GM12878 (cell line): ENCODE measurements at places on chromosomes 1 and 21. TPM values are rescaled to one million over a fixed set of nuclear protein-coding genes. Genes with fewer than 3 reads are reported as not detected.

MAGI3 gene
- 0.06 and 0.19 TPM in 2 replicates for polyA plus RNA-seq

HMGCS2 gene
- polyA plus RNA-seq: not detected in 2 replicates

AGMAT gene
- 2.9 and 3.6 TPM in 2 replicates for polyA plus RNA-seq

SPRR5 gene
- not detected in 2 replicates for polyA plus RNA-seq

KCNJ9 gene
- not detected in 2 replicates for polyA plus RNA-seq

NFASC gene
- 0.04 TPM in 1 of 2 replicates, not detected in the other for polyA plus RNA-seq

LRRC3 gene
- polyA plus RNA-seq: 0.09 and 0.22 TPM in 2 replicates

LENEP gene
- not detected in 2 replicates for polyA plus RNA-seq

IL12RB2 gene
- 0.48 and 0.52 TPM in 2 replicates for polyA plus RNA-seq

CD5L gene
- polyA plus RNA-seq: 0.16 and 0.21 TPM in 2 replicates

KRTAP11-1 gene
- not detected in 2 replicates for polyA plus RNA-seq

IFI44L gene
- polyA plus RNA-seq: 54.9 and 58.0 TPM in 2 replicates

TBX15 gene
- polyA plus RNA-seq: 0.61 and 0.78 TPM in 2 replicates

FCRL2 gene
- polyA plus RNA-seq: 0.07 TPM in 1 of 2 replicates, not detected in the other

FMOD gene
- polyA plus RNA-seq: not detected in 2 replicates

SH3D21 gene
- polyA plus RNA-seq: 0.19 and 0.42 TPM in 2 replicates

PRMT6 gene
- 37.9 and 39.6 TPM in 2 replicates for polyA plus RNA-seq

NBPF20 gene
- 0.35 and 0.38 TPM in 2 replicates for polyA plus RNA-seq

FAM177B gene
- polyA plus RNA-seq: not detected in 2 replicates

TSPAN1 gene
- 0.27 TPM in 1 of 2 replicates, not detected in the other for polyA plus RNA-seq

C4BPB gene
- 0.31 and 0.48 TPM in 2 replicates for polyA plus RNA-seq

ADAM30 gene
- not detected in 2 replicates for polyA plus RNA-seq

HYI gene
- 2.1 and 2.5 TPM in 2 replicates for polyA plus RNA-seq

SPTA1 gene
- not detected in 2 replicates for polyA plus RNA-seq

FAM151A gene
- not detected in 2 replicates for polyA plus RNA-seq

NOTCH2 gene
- 0.38 and 0.74 TPM in 2 replicates for polyA plus RNA-seq

SPRR2E gene
- not detected in 2 replicates for polyA plus RNA-seq

KLF17 gene
- not detected in 2 replicates for polyA plus RNA-seq

TTC39A gene
- 0.71 and 0.94 TPM in 2 replicates for polyA plus RNA-seq

POU2F1 gene
- polyA plus RNA-seq: 14.0 and 20.0 TPM in 2 replicates

OR2M3 gene
- 0.05 TPM in 1 of 2 replicates, not detected in the other for polyA plus RNA-seq

CADM3 gene
- polyA plus RNA-seq: 0.06 TPM in 1 of 2 replicates, not detected in the other

C8A gene
- polyA plus RNA-seq: not detected in 2 replicates

IGSF3 gene
- 3.4 and 3.8 TPM in 2 replicates for polyA plus RNA-seq

COL8A2 gene
- not detected in 2 replicates for polyA plus RNA-seq

SYT11 gene
- polyA plus RNA-seq: 11.6 and 13.0 TPM in 2 replicates

KRTAP10-7 gene
- not detected in 2 replicates for polyA plus RNA-seq

ETNK2 gene
- polyA plus RNA-seq: not detected in 2 replicates

TP53BP2 gene
- 1.3 and 5.4 TPM in 2 replicates for polyA plus RNA-seq
